ENCODE measurements at places on chromosomes 6 and 20. TPM values are rescaled to one million over a fixed set of nuclear protein-coding genes. Genes with fewer than 3 reads are reported as not detected.

DNA sequence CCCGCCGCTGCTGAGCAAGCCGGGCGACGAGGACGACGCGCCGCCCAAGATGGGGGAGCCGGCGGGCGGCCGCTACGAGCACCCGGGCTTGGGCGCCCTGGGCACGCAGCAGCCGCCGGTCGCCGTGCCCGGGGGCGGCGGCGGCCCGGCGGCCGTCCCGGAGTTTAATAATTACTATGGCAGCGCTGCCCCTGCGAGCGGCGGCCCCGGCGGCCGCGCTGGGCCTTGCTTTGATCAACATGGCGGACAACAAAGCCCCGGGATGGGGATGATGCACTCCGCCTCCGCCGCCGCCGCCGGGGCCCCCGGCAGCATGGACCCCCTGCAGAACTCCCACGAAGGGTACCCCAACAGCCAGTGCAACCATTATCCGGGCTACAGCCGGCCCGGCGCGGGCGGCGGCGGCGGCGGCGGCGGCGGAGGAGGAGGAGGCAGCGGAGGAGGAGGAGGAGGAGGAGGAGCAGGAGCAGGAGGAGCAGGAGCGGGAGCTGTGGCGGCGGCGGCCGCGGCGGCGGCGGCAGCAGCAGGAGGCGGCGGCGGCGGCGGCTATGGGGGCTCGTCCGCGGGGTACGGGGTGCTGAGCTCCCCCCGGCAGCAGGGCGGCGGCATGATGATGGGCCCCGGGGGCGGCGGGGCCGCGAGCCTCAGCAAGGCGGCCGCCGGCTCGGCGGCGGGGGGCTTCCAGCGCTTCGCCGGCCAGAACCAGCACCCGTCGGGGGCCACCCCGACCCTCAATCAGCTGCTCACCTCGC lies 1.5 kb downstream of the ARID1B start:
- peak; percentile 58 for DNase-seq

GRCh38 chr6:16991981-16992629 lies 109.7 kb upstream of the STMND1 start:
- DNase-seq = no peak

DNA sequence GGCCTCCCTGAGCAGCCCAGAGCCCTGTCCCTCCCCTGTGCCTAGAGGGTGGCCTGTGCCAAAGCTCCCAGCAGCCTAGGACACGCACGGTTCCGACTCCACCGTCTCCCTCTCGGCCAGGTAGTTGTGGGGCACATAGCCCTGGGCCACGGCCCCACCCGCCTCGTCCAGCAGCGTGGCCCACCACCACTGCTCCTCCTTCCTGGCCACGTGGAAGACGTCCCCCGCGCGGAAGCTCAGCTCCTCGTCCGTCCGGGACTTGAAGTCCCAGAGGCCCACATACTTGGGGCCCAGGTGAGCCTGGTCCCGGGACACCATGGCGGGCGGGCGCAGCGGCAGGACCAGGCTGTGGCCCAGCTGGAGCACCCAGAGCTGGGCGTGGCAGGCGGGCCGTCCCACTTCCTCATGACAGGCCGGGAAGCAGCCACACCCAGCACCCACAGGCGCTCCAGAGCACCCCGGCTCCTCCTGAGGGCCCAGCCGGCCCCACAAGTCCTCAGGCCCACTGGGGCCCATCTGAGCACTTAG lies at the start of gene PTK6:
Gene PTK6, minus strand, starts transcription at position 380 of the 528 bp plus-strand sequence. Its CDS starts 62 bp downstream, at position 318.
- peak; percentile 66 for DNase-seq

DNA sequence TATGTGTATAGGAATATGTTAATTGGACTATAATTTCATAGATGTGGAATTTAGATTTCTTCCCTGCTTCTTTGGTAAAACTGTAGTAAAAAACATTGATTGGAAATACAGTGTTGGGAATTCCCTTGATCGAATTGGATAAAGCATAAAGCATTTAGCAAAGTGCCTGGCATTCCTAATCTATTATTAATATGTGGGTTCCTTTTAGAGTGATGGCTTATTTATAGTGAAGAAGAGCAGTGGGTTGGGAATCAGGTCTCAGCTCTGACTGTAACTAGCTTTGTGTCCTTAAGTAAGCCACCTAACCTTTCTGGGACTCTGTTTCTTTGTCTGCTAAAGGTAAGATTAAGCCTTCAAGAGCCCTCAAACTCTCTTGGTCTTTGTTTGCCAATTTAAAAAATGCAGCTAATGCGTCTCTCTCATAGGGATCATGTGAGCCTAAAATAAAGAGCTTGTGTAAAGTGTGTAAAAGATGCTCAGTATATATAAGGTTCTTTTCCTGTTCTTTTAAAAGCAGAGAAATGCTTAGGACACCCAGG lies 53.3 kb downstream of the KCNS1 start:
- no peak for DNase-seq

DNA sequence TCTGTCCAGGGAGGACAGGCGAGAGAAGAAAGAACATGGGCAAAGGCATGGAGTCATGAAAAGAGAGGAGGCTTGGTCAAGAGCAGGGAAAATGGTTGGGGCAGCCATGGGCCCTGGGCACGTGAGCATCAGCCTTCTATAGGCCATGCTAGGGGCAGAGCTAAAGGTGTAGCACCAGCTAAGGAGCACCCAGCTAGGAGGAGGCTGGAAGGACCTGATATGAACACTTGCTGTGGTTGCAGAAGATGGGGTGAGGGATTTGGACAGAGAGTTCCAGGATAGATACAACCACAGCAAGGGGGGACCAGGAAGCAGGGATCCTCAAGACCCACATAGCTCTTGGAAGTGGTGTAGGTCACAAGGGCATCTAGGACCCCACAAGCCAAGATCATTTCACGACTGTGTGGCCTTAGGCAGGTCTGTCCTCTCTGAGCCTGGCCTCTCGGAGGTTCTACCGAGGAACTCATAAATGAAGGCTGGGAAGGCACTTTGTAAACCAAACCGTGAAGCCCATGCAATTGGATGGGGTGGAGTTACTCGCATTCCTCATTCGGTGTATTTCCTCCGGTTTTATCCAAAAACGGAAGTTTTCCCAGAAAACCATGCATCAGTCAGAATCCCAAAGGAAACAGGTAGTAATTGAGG lies 74.0 kb upstream of the TOP1 start:
- DNase-seq = no peak

GRCh38 chr6:6003621-6004366 lies 2.9 kb downstream of the NRN1 start:
- DNase-seq = peak; percentile 44

DNA sequence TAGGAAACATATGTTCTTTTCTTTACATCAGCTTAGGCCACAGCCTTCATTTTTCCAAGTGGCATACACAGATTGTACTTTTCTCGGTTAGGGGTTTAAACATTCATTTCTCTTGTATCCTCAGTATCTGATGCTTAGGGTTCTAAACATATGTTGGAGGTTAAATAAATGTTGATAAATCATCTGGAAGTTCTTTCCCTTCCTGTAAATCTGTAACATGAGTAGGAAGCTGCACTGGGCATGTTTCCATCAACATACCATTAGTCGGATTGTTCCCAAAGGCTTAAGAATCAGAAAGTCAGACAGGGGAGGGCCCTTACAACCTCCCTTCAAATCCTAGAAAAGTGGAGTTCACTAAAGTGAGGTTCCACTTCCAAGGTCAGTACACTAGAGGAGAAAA lies 54.8 kb upstream of the BCLAF1 start:
- DNase-seq = no peak

GRCh38 chr6:3297006-3297405 lies 38.3 kb downstream of the PSMG4 start:
- DNase-seq = no peak

DNA sequence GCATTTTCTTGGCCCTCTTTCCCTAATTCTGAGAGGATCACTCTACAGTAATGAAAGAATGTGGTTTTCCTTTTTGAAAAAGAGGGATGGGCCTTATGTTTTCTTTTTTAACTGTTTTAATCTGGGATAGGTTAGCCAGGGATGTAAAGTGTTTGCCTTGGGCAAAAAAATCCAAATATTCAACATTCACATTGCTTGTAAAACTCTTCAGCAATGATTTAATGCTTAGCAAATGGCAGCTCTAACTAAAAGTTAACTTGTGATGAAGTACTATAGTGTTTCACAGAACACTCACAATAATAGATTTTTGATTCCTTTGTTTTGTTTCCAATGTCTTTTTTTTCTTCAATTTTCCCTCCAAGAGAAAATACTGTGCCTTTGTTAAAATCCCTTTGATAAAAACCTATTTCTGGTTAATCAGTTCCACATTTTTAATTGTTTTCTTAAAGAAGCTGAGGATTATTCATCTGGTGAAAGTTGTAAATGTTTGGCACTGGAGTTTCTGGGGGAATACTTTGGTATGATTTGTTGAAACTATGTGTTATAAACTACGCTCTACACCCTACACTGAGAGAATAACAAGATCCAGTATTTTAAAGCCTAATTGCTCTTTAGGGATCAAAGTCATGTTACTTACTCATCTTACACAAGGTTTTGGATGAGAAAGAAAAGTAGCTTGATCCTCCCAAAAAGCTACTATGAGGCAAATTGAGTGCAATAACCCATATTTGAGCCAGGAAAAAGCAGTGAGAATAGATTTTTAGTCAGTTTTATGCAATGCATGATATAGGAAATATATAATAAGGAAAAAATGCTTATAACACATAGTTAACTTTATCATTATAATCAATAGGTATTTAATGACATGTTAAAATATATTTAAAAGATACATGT lies 335.8 kb downstream of the EPHA7 start:
- no peak for DNase-seq

GRCh38 chr20:54308804-54309203 lies 100.9 kb downstream of the PFDN4 start:
- DNase-seq = no peak

DNA sequence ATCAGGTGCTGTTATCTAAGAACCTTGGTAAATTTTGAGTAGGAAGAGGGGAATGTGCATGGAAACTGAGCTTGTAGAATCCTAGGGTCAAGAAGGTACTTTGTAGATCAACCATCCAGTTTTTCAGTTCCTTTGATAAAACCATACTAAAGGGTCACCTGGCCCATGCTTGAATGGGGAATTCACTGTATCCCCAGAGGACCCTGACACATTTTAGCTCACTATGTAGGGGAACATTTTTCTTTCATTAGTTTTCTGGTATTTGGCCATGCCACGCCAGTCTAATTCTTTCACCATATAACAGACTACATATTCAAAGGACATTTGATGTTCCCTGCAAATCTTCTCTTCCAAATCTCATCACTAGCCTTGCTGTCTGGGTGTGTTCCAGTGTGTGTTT lies 29.9 kb downstream of the LRRC1 start:
- no peak for DNase-seq

DNA sequence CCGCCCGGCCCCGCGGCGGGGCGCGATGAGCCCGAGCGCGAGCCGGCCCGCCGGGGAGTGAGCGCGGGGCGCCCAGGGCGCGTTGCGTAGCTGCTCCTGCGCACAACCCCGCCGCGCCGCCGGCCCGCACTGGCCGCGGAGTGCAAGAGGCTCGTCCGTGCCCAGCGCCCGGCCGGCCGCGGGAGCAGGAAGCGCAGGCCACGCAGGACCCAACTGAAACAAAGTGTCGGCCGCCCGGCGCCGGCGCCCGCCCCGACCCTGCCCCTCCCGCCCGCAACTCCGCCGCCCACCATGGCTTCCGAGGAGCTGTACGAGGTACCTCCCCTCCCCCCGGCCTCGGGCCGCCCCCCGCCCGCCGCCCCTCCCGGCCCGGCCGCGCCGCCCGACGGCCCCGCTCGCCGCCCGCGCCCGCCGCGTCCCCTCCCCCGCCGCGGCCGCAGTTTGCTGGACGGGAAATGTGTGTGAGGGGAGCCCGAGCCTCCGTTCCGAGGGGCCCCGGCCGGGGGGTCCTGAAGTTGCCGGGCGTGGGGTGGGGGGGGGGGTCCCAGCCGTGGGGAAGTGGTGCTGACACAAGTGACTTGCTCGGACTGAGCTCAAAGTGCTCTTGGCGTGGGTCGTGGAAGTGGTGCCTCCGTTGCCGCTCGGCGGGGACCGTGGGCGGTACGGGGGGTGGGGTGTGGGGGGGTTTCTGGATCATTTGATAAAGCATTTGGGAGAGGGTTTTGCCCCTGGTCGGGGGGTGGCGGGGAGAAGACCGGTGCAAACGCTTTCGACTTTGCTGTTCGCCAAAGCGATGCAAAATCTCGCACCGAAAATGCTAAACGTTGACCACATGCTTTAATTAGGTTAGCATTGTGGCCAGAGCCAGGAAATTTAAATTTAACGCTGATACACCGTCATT lies 539 bp downstream of the CDYL start:
- peak; percentile 30 for DNase-seq

DNA sequence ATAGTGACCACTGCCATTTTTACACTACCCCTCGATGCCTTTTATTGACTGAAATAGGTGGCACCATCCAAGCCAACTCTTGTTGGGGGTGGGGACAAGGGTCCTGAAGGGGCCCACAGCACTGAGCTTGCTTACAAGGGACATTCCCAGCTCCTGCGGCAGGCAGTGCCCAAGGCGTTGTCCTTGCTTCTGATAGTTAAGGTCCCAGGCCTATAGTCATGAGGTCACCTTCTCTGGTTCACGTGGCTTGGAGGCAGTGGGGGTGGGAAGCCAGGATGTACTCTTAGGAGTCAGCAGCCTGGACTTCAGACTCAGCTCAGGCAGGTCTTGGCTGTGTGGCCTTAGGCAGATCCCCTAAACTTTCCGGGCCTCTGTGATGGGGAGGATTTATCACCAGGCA lies 48.6 kb downstream of the TOX2 start:
- DNase-seq = no peak

- no peak for DNase-seq
These were observed 182.5 kb upstream of the JARID2 start for GRCh38 chr6:15063253-15063853.

DNA sequence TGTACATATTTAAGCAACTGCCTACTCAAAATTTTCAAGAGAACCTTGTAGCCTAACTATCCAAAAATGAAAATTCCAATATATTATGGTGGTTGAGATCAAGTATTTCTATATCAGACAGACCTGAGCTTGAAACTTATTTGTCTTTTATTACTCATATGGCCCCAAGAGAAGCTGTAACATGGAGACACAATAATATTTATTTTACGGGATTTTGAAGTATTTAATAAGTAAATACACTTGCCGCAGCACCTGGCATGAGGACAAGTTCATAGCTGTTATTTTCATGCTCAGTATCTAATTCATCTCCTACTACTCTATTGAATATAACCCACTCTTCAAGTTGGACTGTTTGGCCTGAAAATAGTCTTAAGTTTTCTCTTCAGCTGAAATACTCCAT lies 28.0 kb downstream of the PTPRK start:
- DNase-seq = no peak

EFCAB8 gene
- total RNA-seq = 0.25 TPM

HSPA1L gene
- total RNA-seq = 3.0 TPM
